T47D (cell line): ENCODE measurements at places on chromosomes 13 and 19.

DNA sequence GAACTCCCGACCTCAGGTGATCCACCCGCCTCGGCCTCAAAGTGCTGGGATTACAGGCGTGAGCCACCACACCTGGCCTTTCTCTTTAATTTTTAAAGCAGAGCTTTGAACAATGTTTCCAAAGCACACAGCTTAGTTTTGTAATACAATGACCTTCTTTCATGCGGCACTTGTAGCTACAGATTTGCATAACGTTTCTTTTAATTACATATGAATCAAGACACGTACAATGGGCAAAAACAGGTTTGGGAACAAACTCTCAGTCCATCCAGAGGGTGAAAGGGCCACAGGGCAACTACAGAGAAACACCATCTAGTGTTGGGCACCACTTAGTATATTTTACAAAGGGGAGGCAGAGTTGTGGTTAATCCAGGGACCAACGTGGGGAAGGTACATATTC, 19.0 kb upstream of the S1PR4 start:
- no peak for DNase-seq

- no peak for DNase-seq
Observed at GRCh38 chr19:38977445-38978325, 2.1 kb upstream of the FBXO17 start.

GRCh38 chr13:42116225-42116624, 67.8 kb downstream of the DGKH start:
- DNase-seq = no peak

DNA sequence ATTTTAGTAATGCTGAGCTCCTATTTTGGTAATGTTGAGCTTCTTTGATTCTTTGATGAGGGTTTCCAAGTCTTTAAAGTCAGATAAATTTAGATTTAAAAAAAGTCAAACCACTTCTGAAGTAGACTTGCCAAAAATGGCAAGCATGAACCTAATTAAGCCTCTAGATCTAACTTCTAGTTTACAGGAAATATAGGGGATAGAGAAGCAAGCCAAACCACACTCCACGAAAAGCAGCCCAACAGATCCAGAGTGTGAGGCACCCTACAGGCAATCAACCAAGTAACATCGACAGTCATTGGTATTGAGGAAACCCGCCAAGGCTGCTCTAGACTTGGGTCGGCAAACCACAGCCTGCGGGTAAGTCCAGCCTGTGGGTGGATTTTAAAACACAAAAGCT, 3.7 kb downstream of the GGACT start:
- DNase-seq = no peak

DNA sequence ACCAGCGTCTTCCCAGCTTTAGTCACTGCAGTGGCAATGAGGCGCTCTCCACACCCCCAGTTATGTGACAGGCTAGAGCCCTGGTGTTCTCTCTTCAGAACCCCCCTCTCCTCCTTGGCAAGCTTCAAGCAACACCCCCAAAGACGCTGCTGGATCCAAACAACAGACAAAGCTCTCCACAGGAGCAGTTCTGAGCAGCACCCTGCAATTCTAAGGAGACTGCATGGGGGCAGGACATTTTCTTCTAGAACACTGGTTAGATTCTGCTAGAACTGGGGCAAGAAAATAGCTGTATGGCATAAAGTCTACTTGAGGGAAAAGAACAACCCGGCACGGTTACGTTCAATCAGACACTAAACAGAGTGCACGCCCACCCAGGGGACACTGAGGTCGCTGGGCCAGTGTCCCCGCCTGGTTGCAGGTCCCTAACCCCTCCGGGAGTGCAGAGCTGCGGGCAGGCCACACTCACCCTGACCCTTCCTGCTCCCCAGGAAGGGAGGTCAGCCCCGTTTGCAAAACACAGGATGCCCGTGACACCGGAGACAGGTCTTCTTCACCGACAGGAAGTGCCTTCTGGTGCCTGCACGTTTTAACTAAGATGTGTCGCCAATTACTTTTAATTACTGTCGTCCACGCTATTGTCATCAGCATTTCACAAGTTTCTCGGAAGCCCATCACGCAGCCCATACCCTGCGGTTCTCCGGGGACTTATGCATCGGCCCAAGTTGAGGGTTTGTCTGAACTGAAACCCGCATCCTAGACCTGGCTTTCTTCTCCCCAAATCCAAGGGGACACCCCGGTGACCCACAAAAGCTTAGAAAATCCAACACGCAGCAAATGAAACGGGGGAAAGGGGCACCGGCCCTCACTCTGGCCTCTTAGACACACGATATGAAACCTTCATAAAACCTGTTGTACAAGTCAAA, 943 bp downstream of the GJB6 start:
- DNase-seq = no peak
